ENCODE measurements at places on chromosomes 2 and 18.

GRCh38 chr18:950882-951495 is 46.3 kb downstream of the ADCYAP1 start:
- no peak overlapping the region for H3K27ac ChIP-seq
- peaks cover 9% of the 10 kb centered on the region for H3K27me3 ChIP-seq
- no peaks in the 10 kb centered on the region for H3K36me3 ChIP-seq

DNA sequence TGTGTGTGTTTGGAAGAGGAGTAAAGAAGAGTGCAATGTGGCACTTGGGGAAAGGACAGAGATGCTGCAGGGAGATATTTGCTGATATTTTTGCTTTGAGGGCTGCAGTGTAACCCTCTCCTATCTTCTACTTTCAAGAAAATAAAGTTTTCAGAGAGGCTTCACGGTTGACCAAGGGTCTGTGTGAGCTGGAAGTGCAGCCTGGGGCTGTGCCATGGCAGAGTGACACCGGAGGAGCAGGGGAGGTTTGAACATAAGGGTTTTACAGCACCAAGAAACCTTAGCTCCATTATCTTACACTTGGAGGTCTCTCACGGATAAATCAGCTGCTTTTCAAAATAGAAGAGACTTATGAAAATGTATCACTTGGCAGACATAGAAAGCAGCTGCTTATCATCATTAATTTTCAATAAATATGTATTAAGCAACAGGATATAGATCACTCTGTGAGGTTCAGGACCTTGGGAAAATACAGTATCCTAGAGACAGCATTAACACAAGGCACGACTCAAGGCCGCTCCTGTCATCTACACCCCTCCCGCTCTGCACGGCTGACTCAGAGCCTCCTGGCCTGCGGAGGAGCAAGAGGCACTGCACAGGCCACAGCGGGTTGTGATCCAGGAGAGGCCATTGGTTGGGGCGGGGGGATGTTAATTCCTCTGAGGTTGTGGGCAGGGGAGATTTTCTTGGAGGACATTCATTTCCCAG is 127.8 kb downstream of the COPS8 start:
- no peaks in the 10 kb centered on the region for H3K4me1 ChIP-seq
- no peak overlapping the region for H3K4me3 ChIP-seq

DNA sequence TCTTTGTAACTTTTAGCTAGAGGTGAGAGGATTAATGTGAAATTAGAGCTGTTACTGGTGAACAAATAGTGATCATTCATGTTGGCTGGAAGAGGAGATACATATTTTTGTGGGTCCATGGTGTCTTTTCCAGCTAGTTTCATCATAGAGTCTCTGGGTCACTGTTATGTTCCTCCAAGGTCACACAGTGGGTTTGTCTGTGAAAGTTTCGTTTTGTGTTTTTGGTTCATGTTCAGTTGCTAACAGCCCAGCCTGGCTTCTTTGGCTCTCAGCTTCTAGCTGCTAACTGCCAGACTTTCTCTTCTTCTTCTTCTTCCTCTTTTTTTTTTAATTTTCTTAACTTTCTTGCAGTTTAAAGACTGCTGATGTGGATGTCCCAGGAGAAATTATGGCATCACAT is 480.0 kb upstream of the SYT4 start:
- no peaks in the 10 kb centered on the region for H3K4me1 ChIP-seq
- no peak overlapping the region for H3K4me3 ChIP-seq
- no peak for DNase-seq
- H3K36me3 ChIP-seq: no peaks in the 10 kb centered on the region
- H3K27ac ChIP-seq: no peak overlapping the region

DNA sequence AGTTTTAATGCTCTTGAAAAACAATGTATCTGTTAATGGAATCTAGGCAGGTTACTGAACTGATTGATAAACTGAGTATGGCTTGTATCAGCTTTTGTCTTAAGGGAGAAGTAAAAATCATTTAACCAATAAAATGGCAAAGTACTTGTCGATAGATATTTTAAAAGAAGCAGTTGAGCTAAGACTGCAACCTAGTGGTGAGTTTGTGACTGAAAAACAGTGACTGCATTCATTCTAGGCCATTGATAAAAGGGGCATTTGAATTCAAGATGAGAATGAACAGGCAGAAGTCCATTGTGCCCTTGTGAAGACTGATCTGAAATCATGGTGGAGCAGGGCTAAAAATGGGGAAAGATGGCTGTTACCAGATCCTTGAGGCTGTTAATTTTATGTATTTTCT is 59.4 kb upstream of the MSTN start:
- DNase-seq: no peak
- H3K36me3 ChIP-seq: no peaks in the 10 kb centered on the region
- H3K4me3 ChIP-seq: no peak overlapping the region
- no peak overlapping the region for H3K27ac ChIP-seq
- H3K4me1 ChIP-seq: peaks cover 13% of the 10 kb centered on the region
- no peaks in the 10 kb centered on the region for H3K27me3 ChIP-seq

DNA sequence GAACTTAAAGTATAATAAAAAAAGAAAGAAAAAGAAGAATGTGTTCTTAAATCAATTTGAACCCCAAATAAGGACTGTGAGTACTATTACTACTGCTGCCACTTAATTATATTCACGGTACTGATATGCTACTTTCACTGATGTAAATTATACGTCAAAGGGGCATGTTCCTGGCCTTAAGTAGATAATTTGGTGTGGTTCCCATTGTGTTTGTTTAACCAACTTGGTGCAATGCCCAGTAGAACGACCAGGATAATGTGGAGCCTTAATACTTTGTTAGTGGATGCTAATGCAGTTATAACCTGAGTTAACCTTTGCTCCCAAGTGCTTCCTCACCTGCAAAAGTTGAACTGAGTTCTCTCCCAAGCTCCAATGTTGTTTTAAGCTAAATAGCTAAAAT is 142.0 kb downstream of the NR4A2 start:
- H3K27me3 ChIP-seq: peaks cover under 1% of the 10 kb centered on the region
- H3K4me3 ChIP-seq: no peak overlapping the region
- no peaks in the 10 kb centered on the region for H3K36me3 ChIP-seq

GRCh38 chr2:16050261-16050907 is 110.0 kb downstream of the MYCN start:
- peaks cover 5% of the 10 kb centered on the region for H3K27me3 ChIP-seq
- no peaks in the 10 kb centered on the region for H3K36me3 ChIP-seq
- no peaks in the 10 kb centered on the region for H3K4me1 ChIP-seq
- H3K27ac ChIP-seq: no peak overlapping the region

GRCh38 chr2:99081891-99082290 is 59.6 kb upstream of the C2orf15 start:
- H3K27me3 ChIP-seq: peaks cover 3% of the 10 kb centered on the region
- DNase-seq: no peak
- H3K4me1 ChIP-seq: no peaks in the 10 kb centered on the region
- H3K27ac ChIP-seq: no peak overlapping the region
- no peak overlapping the region for H3K4me3 ChIP-seq

GRCh38 chr2:241559323-241560161 is 997 bp downstream of the BOK start:
- peaks cover 7% of the 10 kb centered on the region for H3K36me3 ChIP-seq
- no peak for DNase-seq
- peak overlapping the region; percentile 40 for H3K4me3 ChIP-seq
- H3K27me3 ChIP-seq: peaks cover 40% of the 10 kb centered on the region
- H3K27ac ChIP-seq: no peak overlapping the region
- peaks cover 5% of the 10 kb centered on the region for H3K4me1 ChIP-seq

GRCh38 chr18:10025711-10026670 is 112.2 kb downstream of the VAPA start:
- H3K4me3 ChIP-seq: no peak overlapping the region
- H3K27ac ChIP-seq: no peak overlapping the region
- H3K4me1 ChIP-seq: no peaks in the 10 kb centered on the region
- H3K36me3 ChIP-seq: no peaks in the 10 kb centered on the region
- H3K27me3 ChIP-seq: no peaks in the 10 kb centered on the region
- DNase-seq: no peak

DNA sequence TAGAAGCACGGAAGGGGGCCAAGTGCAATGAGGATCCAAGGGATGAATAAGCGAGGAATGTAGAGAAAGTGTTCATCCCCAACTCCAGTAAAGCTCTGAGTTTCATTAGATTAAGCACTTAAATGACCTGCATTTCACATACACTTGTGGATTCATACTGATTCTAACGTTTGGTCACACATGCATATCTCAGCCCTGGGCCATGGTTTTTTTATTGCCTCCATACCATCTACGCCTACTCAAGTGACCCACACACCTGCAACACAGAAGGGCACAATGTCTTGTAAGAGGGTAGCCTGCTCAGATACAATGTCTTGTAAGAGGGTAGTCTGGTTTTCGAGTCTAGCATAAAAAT is 566 bp upstream of the MRPS5 start:
- H3K27me3 ChIP-seq: no peaks in the 10 kb centered on the region
- peaks cover 34% of the 10 kb centered on the region for H3K4me1 ChIP-seq
- H3K4me3 ChIP-seq: peak overlapping the region; percentile 95
- peaks cover 23% of the 10 kb centered on the region for H3K36me3 ChIP-seq
- no peak for DNase-seq

- peaks cover 7% of the 10 kb centered on the region for H3K27me3 ChIP-seq
- H3K4me1 ChIP-seq: no peaks in the 10 kb centered on the region
- no peak overlapping the region for H3K27ac ChIP-seq
- no peaks in the 10 kb centered on the region for H3K36me3 ChIP-seq
- H3K4me3 ChIP-seq: no peak overlapping the region
Measured at GRCh38 chr18:59942601-59943000, 42.8 kb downstream of the PMAIP1 start.

- H3K27me3 ChIP-seq: no peaks in the 10 kb centered on the region
- DNase-seq: peak; percentile 13
- no peak overlapping the region for H3K4me3 ChIP-seq
- no peak overlapping the region for H3K27ac ChIP-seq
- H3K4me1 ChIP-seq: peaks cover 7% of the 10 kb centered on the region
Measured at GRCh38 chr2:74304332-74305148, 38.7 kb downstream of the SLC4A5 start.

DNA sequence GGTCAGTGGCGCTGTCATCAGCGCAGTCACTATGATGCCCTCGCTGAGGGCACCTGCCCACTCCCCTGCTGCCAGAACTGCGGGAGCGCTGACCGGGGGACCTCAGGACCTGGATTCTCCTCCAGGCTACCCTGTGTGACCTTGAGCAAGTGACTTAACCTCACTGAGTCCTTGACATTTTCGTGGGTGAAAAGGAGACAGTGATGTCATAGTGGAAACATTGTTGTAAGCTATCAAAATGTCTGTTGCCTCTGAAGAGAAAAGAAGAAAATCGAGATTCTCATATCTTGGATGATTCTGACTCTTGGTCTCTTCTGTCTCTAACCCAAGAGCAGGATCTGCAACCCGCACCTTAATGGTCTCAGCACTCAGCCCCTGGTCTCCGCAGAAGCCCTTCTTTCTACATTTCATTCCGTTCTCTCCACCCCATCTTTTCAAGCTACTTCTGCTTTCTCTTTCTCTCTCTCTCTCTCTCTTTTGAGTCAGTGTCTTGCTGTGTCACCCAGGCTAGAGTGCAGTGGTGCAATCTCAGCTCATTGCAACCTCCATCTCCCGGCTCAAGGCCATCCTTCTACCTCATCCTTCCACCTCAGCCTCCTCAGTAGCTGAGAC is 978 bp upstream of the TUBA4A start:
- H3K4me1 ChIP-seq: peaks cover 49% of the 10 kb centered on the region
- H3K4me3 ChIP-seq: peak overlapping the region; percentile 87
- peaks cover 36% of the 10 kb centered on the region for H3K36me3 ChIP-seq
- H3K27me3 ChIP-seq: no peaks in the 10 kb centered on the region
- peak; percentile 33 for DNase-seq

- H3K4me1 ChIP-seq: peaks cover 96% of the 10 kb centered on the region
- H3K27me3 ChIP-seq: no peaks in the 10 kb centered on the region
- peak overlapping the region; percentile 78 for H3K27ac ChIP-seq
Measured at GRCh38 chr2:191105082-191105481, 45.7 kb downstream of the STAT4 start.

DNA sequence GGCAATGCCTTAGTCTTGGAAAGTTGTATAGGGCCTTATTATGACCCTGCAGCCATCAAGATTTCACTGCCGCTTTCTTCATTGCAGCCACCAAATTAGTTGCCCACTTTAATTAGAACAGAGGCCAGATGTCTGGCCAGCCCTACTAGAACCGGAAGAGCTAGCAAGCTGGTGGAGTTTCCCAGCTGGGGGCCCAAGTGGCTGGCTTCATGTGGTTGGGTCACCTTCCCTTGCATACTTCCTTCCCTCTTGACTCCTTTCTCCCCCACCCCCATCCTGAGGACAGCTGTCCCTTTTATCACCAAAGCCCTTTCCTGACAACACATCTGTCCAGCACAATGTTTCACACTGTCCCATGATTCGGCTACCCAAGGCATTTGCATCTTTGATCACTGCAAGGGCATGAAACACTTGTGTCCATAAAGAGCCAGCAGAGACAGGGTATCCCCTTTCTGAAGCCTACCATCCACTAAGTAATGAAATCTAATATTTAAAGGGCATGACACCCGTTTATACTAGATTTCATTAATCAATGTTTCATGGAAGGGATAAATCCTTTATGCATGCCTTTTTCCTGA is 187.2 kb downstream of the BCL11A start:
- no peaks in the 10 kb centered on the region for H3K27me3 ChIP-seq
- H3K4me3 ChIP-seq: no peak overlapping the region
- no peak for DNase-seq

DNA sequence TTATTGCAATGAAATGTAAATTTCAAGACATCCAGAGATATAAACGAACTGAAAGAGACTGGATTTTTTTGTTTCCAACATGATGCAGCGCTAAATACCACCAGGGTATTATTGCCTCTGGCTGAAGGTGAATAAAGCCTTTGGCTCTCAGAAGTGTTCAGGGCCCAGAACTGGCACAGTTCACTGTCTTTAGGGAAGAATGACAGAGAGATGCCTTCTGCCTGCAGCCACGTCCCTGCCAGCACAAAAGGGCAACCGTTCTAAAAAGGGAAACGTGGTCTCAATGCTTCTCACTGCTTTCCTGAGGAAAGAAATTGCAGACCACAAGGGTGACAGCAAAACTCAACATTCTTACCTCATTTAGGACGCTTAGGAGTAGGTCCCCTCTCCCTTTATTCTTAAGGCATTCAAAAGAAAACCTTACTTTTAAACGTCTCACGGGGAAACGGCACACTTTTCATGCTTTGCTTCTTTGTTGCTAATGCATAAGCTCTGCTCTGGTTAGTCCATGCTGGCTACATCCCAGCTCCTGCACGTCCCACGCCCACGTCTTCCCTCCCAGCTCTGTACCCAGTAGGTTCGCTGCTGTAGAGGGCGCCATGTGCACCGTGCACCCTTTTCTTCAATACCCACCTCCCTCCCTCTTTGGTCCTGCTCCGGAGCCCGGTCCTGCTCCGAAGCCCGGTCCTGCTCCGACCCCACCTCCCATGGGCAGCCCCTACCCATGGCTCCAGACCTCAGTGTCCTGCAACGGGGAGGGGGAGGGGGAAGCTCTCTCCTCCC is 171.0 kb downstream of the HRH4 start:
- H3K27ac ChIP-seq: no peak overlapping the region
- H3K36me3 ChIP-seq: no peaks in the 10 kb centered on the region
- no peak for DNase-seq
- no peak overlapping the region for H3K4me3 ChIP-seq

DNA sequence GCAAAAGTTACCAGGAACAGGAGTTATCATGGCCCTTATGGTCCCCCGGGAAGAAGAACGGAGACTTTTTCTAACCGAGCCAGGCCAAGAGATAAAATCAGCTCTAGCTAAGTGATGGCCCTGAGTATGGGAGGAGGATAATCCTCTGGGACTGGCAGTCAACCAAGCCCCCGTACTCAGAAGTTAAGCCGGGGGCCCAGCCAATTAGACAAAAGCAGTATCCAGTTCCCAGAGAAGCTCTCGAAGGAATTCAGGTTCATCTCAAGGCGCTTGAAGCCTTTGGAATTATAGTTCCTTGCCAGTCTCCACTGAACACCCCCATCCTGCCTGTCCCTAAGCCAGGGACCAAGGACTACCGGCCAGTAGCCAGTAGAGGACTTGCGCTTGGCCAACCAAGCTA is 365.3 kb upstream of the TCF4 start:
- DNase-seq: no peak
- H3K4me1 ChIP-seq: no peaks in the 10 kb centered on the region
- H3K4me3 ChIP-seq: no peak overlapping the region
- H3K27ac ChIP-seq: no peak overlapping the region
- no peaks in the 10 kb centered on the region for H3K36me3 ChIP-seq
